Stimulated activated naive CD8-positive, alpha-beta T cell treated with anti-CD3 and anti-CD28 coated beads, Interleukin-15, Interleukin-2, amounts not matched to agents 100 U/mL and 50 U/mL, for 24 hours (primary cell): ENCODE measurements at places on chromosomes 1 and 21.

- DNase-seq: no peak
Observed at GRCh38 chr21:37281993-37282392, 14.9 kb upstream of the VPS26C start.

DNA sequence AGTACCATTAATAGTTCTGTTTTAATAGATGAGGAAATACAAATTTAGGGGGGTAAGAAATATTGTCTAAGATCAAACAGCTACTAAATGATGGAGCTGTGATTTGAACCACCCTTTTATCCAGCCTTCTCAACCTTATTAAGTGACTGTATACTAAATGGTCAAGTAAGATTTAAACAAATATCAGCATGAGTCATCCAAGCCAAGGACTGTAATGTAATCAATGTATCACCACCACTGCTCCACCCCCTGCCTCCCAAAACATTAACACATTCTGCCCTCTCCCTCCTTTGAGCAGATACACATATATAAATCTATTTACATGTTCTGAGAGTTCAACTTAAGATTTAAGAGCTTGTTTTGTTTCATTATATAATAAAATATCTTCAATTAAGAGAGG, 58.9 kb downstream of the LRRC40 start:
- DNase-seq: no peak

DNA sequence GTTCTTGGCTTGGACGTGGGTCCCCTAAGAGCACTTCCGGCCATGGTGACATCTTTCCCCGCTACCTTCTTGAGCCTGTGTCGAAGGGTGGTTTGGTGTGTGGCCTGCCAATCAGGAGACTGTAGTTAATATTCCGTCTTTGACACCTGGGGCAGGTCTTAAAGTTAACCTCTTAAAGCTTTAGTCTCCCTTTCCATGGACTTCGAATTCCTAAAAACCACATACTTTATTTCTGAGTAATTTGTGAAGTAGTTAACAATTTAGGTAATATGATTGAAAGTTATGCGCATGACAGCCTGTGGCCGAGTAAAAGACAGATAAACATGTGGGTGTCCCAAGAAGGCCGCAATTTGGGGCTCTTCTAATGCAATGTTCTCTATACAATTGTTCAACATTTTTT, 10.2 kb upstream of the RAB29 start:
- no peak for DNase-seq

DNA sequence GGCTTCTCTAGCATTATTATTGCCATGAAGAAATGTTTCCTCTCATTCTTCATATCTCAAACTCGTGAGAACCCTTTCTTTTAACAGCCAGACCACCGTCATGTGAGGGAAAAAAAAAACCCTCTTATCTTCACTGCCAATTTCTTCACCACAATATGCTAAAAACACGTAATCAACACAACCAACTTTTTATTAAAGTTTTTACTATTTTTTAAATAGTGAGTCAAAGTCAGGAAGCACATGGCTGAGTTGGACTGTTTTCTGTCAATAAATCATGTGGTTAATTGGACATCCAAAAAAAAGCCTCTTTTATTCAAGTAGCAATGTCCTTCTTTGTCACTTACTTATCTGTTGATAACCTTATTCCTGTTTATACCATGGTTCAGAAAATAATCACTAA, 55.9 kb upstream of the SAMD13 start:
- no peak for DNase-seq

DNA sequence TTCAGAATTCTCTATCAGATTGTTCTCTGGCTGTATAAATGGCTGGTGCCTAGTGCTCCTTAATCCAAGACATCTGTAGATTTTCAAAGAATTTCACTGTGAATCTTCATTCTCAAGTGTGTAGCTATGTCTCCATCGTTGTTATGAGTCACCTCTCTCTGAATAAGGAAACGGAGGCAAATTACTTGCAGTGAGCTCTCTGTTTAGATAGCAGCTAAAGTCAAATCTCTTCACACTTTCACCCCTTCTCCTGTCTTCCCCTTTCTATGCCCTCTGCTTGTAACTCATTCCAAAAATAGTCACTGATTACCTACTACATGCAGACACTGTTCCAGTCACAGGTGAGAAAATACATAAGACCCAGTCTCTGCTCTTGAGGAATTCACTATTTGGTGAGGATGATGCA, 39.7 kb downstream of the CHML start:
- no peak for DNase-seq

DNA sequence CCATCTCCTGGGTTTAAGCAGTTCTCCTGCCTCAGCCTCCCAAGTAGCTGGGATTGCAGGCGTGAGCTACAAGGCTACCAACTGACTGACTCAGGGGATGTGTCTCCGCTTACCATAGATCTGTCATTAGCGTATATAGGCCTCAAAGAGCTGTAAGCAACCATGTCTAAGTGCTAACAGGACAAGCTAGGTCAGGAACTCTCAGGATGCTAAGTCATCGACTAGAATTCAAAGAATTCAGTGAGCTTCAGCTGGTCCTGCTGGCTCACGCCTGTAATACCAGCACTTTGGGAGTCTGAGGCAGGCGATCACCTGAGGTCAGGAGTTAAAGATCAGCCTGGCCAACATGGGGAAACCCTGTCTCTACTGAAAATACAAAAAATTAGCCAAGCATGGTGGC, 29.5 kb downstream of the CAPN2 start:
- DNase-seq: no peak

GRCh38 chr1:94096797-94097549, 24.0 kb downstream of the ABCA4 start:
- DNase-seq: no peak

DNA sequence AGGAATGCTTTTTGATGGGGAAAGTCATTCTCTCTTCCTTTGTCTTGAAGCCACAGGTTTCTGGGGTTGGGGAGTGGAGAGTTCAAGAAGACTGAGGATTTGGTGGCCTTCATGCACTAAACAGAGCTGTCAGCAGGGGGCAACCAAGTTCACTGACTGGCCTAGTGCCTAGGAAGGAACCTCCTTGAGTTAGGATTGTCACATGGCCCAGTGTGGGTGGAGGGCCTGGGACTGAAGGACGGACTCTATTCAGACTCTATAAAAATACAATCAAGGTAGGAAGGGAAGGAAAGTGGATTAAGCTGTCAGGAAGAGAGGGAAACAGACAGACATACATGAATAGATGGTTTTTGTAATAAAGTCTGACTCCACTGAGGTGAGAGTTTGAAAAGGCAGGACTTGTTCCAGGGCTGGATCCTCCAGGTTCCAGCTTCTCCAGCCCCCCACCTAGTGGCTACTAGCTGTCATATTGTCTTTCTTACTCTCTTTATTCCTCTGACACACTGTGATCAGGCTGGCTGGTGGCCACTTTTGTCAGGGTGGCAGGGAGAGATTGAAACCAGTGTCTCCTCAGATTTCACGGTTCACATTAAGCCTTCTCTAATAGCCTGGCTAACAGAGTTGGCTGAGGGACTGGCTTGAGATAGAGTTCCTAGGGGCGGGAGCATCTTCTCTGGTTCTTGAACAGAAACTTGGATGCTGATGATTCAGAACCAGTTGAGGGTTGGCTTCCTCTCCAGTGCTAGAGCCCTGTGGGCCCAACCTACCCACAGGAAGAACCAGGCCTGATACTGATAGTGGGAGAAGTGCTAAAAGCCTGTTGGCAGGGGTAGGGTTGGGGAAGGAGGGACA, 4.1 kb upstream of the SH3BGRL3 start:
- peak; percentile 84 for DNase-seq

DNA sequence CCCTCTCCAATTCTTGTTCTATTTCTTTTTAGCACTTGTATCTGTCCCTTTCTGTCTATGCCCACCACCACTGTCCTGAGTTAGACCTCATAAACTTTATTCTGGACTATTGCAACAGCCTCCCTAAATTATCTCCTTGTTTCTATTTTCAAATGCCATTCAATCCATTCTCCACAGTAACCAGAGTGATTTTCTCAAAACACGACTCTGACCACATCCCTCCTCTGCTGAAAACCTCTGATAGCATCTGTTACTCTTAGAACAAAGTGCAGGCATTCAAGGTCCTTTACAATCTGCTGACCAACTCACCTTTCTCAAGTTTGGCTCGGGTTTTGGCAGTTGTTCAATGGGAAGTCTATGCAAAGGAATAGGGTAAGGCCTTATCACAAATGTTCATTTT, 22.8 kb upstream of the GPX7 start:
- no peak for DNase-seq

GRCh38 chr1:184051138-184051484, 419 bp upstream of the TSEN15 start:
- DNase-seq: no peak

DNA sequence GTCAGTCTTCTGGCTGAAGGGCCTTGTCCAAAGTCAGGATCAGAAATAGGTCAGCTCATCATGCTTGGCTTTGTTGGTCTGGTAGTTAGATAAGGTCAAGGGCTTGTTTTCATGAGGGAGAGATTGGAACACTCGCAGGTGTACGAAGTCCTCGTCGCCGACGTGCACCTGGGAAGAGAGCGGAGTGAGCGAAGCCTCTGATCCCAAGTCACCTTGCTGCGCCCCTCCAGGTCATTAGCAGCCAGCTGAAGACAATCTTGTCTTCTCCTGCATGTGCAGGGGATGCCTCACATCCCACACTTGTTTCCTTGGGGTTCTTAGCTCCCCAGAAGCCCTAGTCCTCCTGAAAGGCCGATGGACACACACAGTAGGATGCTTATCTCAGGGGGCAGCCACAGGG, 1.9 kb downstream of the CSTB start:
- no peak for DNase-seq

DNA sequence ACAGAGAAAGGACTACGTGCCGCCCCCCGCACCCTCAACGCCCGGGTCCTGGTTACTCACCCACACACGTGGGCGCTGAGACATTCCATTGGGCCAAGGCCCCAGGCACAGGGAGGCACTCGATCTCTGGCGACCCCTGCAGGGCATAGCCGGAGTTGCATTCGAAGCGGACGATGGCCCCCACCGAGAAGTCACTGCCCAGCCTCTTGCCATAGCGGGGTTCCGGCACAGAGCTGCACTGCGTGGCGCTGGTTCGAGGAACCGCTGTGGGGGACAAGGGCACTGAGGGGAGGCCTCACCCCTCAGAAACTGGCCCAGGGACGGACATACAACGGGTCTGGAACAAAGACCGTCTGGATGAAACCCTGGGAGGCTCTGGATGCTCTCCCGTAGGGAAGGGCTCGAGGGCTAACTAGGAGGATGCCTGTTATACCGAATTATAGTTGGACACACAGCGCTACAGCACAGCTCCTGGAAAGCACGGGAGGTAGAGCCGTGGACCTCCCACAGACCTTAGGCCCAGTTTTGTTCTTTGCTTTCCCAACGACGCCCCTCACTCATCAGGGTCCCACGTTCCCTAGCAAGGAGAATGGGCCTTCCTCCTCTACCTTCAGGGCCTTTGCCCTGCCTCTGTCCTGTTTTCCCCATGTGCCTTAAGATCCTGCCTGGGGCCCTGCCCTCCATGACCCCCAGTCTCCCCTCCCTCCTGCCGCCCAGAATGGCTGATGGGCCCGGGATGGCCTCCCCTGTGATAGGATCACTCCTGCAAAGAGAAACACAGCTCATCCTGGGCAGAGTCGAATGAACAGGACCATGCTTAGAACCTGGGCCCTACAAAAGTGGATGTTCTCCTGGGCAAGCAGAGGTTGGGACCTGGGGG, 152.8 kb downstream of the ZSCAN20 start:
- DNase-seq: peak; percentile 23

- peak; percentile 78 for DNase-seq
Observed at GRCh38 chr1:32892368-32893197, 6.3 kb downstream of the HPCA start.

DNA sequence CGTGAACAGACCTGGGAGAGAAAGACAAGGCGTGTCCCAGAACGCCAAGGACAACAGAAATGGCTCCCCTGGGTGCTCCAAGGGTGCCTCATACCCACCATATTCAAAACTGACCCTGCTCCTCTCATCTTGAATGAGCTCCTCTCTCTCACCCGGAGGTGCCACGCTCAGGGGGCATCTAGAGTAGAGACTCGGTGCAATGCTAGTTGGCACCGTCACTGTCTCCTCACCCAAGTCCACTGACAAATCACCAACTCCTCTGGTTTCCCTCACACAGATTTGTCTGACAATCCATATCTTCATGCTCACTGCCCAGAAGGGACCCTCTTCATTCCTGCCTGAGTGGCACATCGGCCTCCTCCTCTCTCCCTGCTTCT, 5.0 kb downstream of the TMEM125 start:
- no peak for DNase-seq

- peak; percentile 73 for DNase-seq
Observed at GRCh38 chr1:3611170-3612019, at the start of gene MEGF6. TSS of gene MEGF6 (minus strand) at chr1:3611508. CDS start at chr1:3611268, 240 bp downstream.

DNA sequence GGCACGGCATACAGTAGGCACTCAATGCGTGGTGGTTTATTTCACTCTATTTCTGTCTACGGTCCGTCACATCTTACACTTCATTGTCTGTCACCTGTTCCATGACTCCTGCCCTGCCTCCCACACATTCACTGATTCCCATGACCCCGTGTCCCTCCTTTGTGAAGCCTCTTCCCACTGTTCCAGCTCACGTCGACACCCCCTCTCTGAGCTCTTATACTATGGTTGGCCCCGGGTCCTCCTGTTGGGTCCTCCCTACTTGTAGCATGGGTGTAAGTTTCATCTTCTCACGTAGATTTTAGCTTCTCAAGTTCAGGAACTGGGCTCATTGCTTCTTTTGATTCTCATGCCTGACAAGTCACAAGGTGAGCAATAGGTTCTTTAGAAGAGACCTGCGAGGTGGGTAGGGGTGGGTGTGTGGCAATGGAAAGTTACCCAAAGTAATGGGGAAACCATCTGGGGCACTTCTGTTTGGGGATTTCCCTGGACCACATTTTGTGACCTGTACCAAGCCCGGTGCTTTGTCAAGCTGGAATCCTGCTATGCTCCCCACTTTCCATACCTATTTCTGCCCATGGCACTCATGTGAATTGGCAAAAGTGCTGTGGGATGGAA, 22.1 kb upstream of the IL10 start:
- DNase-seq: peak; percentile 58
